Activated CD4-positive, alpha-beta T cell treated with anti-CD3 and anti-CD28 coated beads, Interleukin-2, amount 10 ng/mL, durations not matched to agents 7 days and 5 days (primary cell): ENCODE measurements at places on chromosomes 4 and X. TPM values are rescaled to one million over a fixed set of nuclear protein-coding genes. Genes with fewer than 3 reads are reported as not detected.

DNA sequence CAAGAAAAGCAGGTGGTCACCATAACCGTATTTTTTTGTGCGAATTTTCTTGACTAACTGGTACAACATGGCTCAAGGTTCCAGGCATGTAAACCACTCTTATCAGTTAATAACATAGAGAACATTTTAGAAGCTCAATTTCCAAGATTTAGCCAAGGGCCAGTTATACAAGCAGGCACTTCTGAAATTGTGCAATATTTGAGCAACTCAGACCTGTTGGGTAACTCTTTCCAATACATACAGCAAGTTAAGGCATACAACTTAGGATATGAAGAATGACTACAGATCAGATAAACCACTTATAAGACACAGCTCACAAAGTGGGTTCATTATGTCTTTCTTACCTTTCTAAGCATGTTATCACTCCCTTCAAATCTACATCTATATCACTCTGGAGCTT is 43.9 kb downstream of the ZNF280C start:
- no peak for DNase-seq

DNA sequence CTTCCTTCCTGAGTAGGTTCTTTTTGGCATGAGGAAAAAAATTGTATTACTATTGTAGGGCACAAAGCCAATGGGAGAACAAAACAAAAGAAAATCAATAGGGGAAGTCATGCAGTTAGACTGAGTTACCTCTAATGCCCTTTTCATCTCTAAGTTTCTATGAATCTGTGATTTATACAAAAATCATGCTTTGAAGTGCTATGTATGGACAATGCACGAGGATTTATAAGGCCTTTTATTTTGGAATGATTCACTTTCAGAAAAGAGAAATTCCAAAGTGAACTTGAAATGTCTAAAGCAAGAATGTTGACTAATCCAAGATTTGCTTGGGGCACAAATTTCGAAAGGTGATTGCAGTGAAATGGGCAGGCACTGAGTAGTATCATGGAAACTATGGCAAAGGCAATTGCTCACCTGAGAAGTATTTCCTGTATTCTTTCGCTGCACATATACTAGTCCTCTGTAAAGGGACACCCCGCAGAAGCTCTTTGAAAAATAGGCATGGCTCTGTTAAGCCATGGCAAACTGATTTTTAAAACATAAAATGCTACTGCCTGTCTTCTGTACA is 52.8 kb downstream of the ADGRG4 start:
- no peak for DNase-seq

DNA sequence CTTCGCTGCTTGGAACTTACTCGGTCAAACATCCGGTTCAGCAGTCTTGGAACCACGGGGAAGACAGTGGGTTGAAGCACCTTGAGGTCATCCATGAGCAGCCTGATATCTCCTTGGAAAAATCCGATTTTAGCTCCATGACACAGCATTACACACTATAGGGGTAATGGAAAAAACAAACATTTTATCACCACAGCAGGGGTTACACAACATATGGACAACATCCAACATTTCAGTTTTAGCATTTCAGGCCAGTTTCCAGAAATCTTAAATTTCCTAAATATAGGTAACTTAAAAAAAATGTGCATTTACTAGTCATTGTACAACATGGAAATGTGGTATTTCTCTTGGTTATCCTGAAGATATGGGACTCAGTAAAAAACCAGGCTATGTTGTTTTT is 34.4 kb upstream of the CENPU start:
- DNase-seq: no peak

LEF1 gene
- 386 TPM for total RNA-seq

GRCh38 chr4:84994280-84994679 is 27.8 kb upstream of the WDFY3 start:
- no peak for DNase-seq

DNA sequence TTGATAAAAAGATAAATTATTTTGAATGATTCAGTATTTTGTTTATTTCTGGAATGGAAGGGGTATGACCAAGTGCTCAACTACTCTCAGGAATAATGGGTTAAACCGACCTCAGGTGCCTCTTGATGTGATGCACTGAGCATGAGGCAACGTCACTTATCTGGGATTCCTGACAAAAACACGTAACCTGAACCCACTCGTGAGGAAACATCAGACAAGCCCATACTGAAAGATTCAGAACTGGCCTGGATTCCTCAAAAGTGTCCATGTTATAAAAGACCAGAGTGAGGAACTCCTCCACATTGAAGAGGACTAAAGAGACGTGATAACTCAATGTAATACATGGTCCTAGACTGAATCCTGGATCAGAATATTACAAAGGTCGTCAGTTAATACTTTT is 144.0 kb downstream of the FNIP2 start:
- DNase-seq: no peak
